ENCODE measurements at places on chromosomes 16 and 17.

- no peak for DNase-seq
Observed at GRCh38 chr16:3754081-3754703, 36.9 kb upstream of the TRAP1 start.

- no peak for DNase-seq
Observed at GRCh38 chr16:65782611-65783600, 583.6 kb upstream of the CDH5 start.

DNA sequence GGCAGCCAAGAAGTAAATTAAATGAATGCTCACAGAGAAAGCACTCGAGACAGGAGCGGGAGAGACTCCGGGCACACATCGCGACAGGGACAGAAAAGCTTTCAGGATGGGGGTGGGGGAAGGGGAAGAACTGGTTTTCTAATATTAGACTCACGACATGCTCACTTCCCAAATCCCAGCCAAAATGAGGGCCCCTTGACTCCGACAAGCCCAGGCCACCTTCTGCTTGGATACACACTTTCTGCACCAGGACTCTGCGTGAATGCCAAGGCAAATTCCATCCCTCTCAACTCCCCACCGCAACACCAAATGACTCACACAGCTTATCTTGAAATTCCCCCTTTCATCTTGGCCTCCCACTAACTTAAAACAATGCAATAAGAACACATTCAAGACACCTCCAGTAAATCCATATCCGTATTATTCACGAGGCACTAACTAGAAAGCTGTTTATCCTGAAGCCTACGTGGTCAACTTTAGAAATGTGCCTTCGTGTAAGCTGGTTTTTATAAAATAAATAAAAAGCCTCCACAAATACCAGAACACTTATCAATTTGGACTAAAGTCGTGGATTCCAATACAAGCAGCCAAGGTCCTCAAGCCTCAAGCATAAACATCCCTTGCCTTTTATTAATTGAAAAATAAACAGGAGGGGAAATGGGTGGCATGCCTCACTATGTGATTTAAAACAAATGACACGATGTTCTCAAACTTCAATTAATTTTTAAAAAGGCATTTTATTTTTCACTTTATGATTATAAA lies 46.1 kb downstream of the NXN start:
- peak; percentile 70 for DNase-seq

- no peak for DNase-seq
Observed at GRCh38 chr16:79411805-79412204, 188.7 kb downstream of the MAF start.

GRCh38 chr17:32746280-32746679 lies 130.6 kb downstream of the MYO1D start:
- no peak for DNase-seq

Measured in NT2/D1 (cell line).